NCI-H1694 treated with DMSO at 0.1 percent for 48 hours (cell line): ENCODE measurements at places on chromosomes 16 and 17.

DNA sequence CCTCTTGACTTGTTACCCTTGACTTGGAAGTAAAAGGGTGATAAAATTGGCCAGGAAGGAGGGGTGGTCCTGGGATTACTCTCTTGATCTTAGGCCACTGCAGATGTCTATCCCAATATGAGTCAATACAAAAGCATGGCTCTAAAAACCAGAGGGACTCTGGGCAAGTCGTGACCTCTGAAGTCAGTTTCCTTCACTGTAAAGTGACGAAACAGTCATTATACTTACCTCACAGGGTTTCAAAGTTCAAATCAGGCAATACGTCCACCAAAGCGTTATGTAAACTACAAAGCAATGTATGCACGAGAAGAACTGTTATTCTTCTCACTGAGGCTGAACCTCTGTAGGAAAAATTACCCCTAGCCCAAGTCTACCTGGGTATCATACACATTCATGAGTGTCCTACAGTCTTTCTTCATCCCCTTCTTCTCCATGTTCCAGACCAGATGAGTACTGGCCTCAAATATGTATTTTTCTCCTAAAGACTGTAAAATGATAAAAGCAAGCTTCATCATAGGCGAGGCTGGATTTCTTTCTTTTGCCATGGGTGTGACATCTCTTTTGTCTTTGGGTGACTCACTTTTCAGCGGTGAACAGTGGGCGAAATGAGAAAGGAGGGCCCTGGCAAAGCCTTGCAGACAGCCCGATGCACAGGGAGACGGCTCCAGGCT, 34.5 kb upstream of the CLEC18B start:
- DNase-seq = no peak

- DNase-seq = peak; percentile 94
These were observed 109.5 kb downstream of the YPEL2 start for GRCh38 chr17:59440757-59441463.

GRCh38 chr16:12079412-12079965, 103.0 kb downstream of the SNX29 start:
- DNase-seq = no peak

DNA sequence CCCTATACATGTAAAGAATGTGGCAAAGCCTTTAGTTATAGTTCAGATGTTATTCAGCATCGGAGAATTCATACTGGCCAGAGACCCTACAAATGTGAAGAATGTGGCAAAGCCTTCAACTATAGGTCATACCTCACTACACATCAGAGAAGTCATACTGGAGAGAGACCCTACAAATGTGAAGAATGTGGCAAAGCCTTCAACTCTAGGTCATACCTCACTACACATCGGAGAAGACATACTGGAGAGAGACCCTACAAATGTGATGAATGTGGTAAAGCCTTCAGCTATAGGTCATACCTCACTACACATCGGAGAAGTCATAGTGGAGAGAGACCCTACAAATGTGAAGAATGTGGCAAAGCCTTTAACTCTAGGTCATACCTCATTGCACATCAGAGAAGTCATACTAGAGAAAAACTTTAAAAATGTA, 42.5 kb downstream of the ZNF267 start:
- no peak for DNase-seq

- no peak for DNase-seq
These were observed 16.2 kb downstream of the DYNLRB2 start for GRCh38 chr16:80557037-80557436.

- no peak for DNase-seq
These were observed 185.8 kb downstream of the HS3ST3A1 start for GRCh38 chr17:13415871-13416416.

DNA sequence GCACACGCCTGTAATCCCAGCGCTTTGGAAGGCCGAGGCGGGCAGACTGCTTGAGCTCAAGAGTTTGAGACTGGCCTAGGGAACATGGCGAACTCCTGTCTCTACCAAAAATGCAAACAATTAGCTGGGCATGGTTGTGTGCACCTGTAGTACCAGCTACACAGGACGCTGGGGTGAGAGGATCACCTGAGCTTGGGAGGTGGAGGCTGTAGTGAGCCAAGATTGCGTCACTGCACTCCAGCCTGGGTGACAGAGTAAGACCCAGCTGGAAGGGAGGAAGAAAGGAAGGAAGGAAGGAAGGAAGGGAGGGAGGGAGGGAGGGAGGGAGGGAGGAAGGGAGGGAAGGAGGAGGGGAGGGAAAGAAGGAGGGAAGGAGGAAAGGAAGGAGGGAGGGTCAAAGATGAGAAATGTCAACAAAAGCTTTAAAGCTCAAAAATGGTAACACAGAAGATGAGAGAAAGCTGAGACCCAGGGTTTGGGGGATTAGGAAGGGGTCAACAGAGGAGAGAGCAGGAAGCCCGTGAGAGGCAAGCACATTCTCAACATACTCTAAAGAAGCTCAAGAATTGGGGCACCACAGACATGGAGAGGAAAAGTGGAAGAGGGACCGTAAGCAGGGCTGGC, 5.0 kb upstream of the KRT19 start:
- no peak for DNase-seq

- no peak for DNase-seq
These were observed 136.3 kb downstream of the NLK start for GRCh38 chr17:28178800-28179199.

GRCh38 chr17:78374631-78375274, 3.7 kb upstream of the PGS1 start:
- no peak for DNase-seq

- peak; percentile 22 for DNase-seq
These were observed 154.0 kb downstream of the C16orf78 start for GRCh38 chr16:49527611-49528010.

GRCh38 chr16:72429671-72430081, 257.7 kb upstream of the PMFBP1 start:
- DNase-seq = no peak

DNA sequence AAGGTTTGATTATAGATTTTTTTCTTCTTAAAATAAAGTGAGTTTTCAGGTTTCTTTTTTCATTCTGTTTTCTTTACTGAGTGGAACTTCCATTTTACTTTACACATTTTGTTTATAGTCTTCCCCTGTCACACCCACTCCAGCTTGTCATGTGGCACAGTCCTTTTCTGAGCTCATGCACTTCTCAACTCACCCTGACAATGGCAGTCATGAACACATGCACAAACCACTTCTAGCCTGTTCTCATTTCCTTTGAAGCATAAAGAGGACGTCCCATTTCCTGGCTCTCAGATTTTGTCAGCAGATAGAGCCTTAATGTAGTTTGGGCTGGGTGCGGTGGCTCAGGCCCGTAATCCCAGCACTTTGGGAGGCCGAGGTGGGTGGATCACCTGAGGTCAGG, 168.0 kb downstream of the AHSP start:
- no peak for DNase-seq

GRCh38 chr16:11692651-11693050, 24.4 kb downstream of the SNN start:
- no peak for DNase-seq

DNA sequence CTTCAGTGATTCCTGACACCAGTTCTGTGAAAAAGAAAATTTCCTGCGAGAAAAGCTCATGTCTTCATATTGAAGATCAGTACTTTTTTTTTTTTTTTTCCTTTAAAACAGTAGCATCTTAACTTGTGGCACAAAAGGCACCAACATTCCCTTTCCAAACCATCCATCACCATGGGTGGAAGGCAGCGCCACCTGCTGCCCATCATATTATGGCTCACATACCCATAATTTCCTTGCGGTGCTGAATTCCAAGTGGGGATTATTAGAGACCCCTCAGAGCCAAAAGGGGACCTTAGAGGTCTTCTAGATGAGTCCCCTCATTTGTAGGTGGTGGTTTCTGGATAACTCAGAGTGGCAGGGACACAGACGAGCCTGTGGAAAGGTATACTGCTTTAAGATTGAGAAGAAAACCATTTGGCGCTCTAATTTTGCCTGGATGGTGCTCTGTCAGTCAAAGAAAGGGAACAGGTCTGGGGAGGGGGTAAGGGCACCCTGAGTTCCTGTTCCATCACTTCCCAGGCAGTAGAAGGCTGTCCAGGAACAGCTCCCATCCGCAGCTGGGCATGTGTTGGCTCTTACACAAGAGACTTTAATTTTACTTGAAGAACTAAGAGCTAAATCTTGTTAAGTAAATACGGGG, 7.9 kb upstream of the SOST start:
- peak; percentile 21 for DNase-seq

DNA sequence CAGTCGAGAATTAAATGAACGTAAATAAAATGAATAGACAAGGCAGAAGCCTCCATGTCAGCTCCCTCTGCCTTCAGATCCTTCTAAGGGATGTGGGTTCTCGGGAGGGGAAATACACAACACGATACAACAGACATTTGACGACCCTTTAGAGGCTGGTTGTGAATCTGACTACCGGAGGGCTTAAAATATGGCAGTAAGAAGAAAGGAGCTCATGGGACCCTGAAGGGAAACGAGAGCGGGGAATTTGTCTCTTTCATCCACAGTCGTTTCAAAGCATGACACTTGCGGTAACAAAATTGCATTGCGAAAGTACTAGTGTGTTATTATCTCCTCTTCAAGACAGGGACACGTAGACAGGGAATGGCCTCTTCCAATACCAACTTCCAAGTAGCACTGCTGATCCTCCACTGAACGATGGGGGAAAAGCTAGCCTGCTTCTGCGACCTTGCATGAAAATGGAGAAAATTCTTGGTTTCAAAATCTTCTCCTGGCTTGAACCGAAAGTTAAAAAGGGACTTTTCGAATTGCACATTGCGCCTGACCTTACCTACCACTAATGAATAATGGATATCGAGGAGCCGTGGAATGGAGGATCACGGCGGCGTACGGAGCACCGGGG, 1.2 kb upstream of the TNRC6C start:
- no peak for DNase-seq

- no peak for DNase-seq
These were observed 20.5 kb upstream of the ERN1 start for GRCh38 chr17:64150237-64151015.

DNA sequence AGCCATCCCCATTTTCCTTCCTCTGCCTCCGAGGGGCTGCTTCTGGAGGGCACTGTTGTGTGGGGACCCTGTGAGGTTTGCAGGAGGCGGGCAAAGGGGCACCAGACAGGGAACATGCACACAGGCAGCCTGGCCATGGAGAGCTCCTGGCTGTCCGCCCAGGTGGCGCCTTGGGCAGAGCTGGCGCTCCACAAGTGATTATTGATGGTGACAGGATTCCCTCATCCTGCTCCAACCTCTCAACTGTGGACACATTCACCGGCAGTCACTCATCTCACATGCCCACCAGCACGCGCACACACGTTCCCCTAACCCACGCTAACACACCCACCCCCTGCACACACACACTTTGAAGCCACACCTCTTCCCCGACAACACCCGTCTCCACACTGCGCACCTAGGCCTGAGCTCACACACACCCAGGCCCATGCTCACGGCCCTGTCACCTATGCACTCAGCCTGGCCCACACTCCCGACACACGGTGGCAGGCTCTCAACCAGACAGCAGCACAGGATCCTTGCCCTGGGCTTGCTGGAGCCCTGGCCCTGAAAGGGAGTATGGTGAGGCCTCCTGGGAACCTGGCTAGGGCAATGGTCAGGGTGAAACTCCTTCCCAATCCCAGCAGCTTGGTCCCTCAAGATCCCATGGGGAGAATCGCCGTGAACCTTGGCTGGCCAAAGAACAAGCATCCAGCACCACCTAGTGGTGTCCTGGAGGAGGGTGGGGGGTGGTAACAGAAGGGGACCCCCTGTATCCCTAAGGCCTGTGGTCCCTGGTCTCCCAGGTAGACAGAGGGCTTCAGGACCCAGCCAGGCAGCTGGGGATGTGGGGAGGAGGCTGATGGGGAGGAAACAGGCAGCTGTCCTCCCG, 3.6 kb downstream of the PNMT start:
- DNase-seq = peak; percentile 6

DNA sequence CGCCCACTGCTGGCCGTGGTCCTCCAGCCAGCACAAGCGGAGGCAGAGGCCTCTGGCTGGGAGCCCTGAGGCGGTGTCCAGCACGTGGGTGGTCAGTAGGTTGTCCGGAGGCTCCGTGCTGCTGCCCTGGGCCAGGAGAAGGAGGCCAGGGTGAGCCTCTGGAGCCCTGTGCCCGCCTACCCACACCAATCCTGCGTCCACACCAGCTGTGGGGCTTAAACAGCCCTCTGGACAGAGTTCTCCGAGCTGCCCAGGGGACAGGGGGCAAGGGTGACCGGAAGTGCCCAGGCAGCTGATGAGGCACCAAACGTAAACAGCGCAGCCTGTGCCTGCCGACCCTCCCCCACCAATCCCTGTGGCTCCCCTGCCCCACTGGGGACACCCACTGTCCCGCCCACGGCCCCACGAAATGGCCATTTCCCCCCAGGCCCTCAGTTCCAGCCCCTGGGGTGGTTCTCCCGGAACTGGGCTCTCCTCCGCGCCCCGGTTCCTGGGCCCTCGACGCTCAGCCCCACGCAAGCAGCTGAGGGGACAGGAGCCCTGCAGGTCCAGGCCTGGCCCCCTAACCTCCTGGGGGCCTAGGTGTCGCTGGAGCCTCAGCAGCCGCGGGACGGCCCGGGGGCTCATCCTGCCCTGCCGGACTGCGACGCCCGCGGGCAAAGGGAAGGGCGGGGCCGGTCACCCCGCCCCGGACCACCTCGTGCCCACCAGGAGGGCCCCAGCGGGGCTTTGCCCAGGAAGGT, 27.9 kb upstream of the DBNDD1 start:
- DNase-seq = no peak

DNA sequence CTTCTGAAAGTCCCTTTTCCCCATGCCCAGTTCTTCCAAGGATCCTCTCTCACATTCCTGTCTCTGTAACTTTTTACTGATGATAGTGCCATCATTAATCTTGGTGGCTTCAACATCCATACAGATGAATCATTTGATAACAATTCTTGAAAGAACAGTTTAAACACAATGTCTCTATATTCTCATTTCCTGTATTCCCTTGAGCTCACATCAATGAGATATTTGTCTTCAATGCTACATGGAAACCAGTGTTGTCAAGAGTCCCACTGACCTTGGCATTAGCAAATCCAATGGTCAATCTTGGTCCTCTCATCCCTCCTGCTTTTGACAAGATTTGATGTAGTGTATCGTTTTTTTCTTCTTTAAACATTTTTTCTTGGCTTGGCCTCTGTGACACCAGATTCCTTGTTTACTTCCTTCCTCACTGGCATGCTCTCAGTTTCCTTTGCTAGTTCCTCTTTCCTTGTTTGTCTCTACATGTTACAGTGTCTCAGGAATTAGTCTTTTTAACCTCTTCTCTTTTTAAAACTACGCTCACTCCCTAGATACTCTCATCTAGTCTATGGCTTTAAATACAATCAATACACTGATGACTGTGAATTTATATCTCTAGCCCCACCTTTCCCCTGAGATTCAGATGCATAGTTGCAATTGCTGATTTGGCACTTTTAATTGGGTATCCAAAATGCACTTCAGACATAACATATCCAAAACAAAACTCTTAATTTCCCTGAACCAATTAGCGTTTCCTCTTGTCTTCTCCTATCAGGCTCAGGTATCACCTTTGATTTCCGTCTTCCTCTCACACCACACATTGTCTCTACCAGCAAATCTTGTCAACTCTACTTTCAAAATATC, 134.0 kb downstream of the MYO1D start:
- no peak for DNase-seq

- DNase-seq = no peak
These were observed 56.7 kb downstream of the ZNF423 start for GRCh38 chr16:49799172-49799571.

- no peak for DNase-seq
These were observed 460 bp upstream of the HSBP1 start for GRCh38 chr16:83807327-83807709.
